GM20000 (cell line): ENCODE measurements at places on chromosomes 13 and 19.

- DNase-seq = no peak
Observed at GRCh38 chr13:102863590-102863989, 17.8 kb downstream of the ERCC5 start.

GRCh38 chr19:32914879-32915660, 45.5 kb upstream of the SLC7A9 start:
- DNase-seq = no peak

DNA sequence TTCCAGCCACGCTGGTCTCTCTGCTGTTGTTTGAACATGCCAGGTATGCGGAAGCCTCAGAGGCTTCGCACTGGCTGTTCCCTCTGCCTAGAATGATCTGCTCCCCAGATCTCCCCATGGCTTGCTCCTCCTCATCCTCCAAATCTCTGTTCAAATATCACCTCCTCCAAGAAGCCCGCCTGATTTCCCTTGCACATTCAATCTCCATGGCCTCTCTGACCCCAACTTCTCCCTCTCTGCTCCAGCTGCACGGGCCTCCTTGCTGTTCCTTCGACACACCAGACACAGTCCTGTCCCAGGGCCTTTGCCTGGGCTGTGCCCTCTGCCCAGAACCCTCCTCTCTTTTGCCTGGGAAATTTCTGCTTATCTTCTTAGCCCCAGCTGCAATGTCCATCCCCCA, 52.5 kb upstream of the PTPRS start:
- DNase-seq = no peak

DNA sequence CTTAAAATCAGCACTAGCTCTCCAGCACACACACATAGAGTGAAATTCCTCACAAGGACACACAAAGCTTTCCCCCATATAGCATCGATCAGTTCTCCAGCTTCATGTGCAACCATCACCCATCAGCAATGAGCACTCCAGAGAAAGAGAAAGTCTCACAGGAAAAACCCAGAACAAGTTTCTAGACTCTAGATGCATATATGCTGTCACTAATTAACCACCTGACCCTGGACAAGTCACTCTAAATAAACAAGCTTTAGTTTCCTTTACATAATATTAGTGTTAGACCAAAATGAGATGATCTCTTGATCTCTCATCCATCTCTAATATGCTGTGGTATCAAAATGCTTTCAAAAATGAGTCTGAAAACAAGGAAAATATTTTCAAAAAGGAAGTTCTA, 81.2 kb downstream of the TBC1D4 start:
- no peak for DNase-seq

- no peak for DNase-seq
Observed at GRCh38 chr19:39641773-39642172, 13.9 kb upstream of the LGALS16 start.

- no peak for DNase-seq
Observed at GRCh38 chr13:27820524-27821482, 28.5 kb downstream of the GSX1 start.

DNA sequence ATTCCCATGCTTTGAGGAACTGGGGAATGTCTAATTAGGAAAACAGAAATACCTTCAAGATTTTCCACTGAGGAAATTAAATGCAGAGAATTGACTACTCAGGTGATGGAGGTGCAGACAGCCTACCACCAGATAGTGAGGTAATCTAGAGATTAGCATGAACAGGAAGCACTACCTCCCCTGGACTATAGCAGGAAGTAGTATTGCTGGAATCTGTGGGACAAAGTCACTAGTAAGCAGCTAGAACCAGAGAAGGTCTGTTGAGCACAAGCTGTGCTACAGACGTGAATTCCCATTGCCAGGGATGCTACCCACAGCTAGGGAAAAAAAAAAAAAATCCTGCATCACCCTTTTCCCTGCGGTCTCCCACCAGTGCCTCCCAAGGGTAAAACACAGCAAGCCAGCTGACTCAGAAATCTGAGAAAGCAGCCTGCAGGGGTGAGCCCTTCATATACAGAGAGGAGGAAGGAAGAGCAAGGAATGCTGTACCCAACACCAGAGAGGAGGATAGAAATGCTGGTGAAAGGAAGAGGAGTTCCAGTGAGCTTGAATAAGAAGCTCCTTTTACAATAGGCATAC, 10.2 kb downstream of the ENOX1 start:
- DNase-seq = no peak

DNA sequence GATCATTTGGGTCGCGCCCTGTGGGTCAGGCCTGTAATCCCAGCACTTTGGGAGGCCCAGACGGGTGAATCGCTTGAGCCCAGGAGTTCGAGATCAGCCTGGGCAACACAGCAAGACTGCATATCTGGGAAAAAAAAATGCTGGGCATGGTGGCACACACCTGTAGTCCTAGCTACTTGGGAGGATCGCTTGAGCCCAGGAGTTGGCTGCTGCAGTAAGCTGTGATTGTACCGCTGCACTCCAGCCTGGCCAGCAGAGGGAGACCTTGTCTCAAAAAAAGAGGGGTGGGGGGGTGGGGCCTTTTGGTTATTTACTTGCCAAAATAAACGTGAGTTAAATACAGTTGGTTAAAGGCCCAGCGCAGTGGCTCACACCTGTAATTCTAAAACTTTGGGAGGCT, 9.8 kb upstream of the ZNF544 start:
- DNase-seq = no peak

- no peak for DNase-seq
Observed at GRCh38 chr13:111210544-111211469, 95.7 kb downstream of the ARHGEF7 start.

DNA sequence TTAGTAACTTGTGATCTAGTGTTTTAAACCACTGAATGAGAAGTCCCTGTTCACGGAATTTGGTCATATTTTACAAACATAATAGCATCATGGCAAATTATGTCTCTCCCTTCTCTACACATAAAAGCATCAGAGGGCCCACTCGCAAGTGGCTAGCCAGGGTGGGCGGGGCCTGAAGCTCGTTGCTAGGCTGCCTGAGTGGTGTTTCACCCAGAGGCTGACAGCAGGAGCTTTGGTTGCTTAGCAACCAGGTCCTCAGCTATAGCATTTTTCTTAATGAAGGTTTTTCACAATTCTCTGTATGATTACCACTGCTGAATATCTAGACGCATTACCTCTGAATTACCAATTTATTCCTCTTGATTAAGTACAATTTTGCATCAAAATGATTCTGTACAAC, 126.5 kb downstream of the NALCN start:
- DNase-seq = no peak

DNA sequence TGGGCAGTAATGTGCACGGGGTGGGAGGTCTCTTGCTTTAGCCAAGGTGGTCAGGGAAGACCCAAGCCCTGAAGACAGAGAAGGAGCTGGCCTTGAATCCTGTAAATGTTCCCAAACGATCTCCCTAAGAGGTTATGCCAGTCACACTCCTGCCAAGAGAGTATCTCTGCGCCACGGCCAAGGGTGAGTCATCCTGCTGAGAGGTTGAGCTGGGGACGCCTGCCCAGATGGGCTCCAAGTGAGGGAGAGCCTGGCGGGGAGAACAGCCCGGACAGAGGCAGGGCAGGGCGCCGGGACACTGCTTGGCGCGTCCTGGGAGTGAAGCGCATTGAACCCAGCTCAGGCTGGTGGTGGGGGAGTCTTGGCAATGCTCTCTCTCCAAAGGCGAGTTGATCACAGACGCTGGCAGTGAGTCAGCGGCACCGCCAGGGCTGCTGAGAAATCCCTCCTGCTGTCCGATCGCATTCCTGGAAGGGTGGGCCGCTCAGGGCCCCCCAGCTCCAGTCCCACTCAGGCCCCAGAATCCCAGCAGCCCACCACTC, 16.4 kb downstream of the SULT2B1 start:
- DNase-seq = no peak

- DNase-seq = no peak
Observed at GRCh38 chr13:85108356-85108755, 690.9 kb downstream of the SLITRK6 start.

DNA sequence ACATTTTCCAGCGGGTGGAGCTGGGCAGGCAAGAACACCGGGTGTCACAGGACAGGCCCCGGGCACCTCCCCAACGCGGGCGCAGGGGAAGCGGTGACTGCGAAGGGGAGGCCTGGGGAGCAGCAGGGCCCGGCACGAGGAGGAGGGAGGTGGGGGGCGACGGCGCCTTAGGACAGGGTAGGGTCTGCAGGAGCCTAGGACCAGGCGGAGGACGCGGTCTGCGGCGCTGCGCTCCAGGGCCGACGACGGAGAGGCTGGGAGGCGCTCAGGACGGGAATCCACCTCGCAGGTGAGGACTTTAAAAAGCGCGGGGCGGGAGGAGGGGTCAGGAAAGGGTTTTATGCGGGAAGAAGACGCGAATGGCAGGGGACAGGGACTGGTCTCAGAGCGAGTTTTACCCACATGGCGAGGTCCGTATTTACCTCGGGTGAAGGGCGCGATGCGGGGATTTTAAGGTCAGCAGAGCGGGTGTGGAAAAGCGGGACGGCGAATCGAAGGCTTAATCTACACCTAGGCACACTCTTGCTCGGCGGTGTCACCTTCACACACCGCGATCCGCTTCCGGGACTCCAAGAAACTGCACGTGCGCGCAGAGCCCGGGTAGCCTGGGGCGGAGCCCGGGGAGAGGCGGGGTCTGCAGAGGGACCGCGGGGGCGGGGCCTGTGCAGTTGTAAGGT, 13.5 kb downstream of the ERVV-2 start:
- no peak for DNase-seq

DNA sequence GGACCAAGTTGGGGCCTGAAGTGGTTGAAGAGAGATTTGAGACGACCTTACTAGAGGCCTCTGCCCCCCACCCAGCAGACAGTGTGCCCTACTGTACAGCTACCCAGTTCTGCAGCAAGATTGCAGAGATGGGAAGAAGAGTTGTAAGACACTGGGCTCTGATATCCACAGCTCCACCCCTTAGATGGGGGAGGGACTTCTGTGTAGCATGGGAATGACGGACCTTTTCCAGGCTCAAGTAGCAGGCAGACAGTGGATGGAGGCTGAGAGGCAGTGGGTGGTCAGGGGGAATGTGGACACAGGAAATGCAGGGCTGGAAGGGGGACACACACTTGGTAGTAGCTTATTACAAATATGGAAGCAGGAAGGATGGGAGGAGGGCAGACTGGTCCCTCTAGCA, 13.0 kb downstream of the LRFN3 start:
- no peak for DNase-seq

GRCh38 chr13:31614073-31614472, 125.3 kb upstream of the RXFP2 start:
- DNase-seq = no peak

GRCh38 chr19:55257461-55258420, 1.1 kb downstream of the PPP6R1 start:
- DNase-seq = no peak

DNA sequence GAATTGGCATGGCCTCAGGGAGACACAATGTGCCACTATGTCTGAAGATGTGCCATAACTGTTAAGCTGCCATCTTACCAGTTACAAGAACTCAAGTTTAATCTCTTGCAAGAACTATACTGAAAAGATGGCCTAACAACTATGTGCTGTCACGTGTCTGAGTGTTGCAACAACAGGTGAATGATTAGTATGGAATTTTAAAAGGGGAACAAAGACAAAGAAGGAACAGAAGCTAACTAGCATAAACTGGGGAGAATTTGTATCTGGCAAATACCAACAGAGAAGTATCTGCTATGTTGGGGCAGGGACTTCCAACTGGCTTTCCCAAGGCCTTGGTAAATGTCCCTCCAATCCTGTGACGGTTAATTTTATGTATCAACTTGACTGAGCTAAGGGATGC, 11.5 kb upstream of the ACOD1 start:
- no peak for DNase-seq

DNA sequence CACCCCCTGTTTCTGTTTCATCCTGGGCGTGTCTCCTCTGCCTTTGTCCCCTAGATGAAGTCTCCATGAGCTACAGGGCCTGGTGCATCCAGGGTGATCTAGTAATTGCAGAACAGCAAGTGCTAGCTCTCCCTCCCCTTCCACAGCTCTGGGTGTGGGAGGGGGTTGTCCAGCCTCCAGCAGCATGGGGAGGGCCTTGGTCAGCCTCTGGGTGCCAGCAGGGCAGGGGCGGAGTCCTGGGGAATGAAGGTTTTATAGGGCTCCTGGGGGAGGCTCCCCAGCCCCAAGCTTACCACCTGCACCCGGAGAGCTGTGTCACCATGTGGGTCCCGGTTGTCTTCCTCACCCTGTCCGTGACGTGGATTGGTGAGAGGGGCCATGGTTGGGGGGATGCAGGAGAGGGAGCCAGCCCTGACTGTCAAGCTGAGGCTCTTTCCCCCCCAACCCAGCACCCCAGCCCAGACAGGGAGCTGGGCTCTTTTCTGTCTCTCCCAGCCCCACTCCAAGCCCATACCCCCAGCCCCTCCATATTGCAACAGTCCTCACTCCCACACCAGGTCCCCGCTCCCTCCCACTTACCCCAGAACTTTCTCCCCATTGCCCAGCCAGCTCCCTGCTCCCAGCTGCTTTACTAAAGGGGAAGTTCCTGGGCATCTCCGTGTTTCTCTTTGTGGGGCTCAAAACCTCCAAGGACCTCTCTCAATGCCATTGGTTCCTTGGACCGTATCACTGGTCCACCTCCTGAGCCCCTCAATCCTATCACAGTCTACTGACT, at the start of gene KLK3:
KLK3 (plus strand) TSS at position 280 of the 775 bp plus-strand sequence; CDS start at position 321, 41 bp downstream.
- no peak for DNase-seq

DNA sequence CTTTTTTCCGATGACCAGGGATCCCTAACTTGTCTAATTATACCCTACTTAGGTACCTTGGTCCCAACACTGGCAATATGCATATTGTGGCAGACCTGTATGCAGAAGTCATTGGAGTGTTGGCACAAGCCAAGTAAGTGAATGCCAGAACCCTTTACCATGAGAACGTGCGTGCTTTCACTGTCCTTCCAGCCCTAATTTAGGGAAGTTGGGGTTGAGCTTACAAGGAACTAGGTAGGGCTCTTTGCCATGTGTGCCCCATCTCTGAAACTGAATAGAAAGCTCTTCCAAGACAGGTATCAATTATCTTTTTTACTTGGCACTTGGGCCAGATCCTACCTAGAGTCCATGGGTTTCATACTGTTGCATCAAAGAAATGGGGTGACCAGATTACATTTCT, 93.2 kb downstream of the FRY start:
- no peak for DNase-seq

DNA sequence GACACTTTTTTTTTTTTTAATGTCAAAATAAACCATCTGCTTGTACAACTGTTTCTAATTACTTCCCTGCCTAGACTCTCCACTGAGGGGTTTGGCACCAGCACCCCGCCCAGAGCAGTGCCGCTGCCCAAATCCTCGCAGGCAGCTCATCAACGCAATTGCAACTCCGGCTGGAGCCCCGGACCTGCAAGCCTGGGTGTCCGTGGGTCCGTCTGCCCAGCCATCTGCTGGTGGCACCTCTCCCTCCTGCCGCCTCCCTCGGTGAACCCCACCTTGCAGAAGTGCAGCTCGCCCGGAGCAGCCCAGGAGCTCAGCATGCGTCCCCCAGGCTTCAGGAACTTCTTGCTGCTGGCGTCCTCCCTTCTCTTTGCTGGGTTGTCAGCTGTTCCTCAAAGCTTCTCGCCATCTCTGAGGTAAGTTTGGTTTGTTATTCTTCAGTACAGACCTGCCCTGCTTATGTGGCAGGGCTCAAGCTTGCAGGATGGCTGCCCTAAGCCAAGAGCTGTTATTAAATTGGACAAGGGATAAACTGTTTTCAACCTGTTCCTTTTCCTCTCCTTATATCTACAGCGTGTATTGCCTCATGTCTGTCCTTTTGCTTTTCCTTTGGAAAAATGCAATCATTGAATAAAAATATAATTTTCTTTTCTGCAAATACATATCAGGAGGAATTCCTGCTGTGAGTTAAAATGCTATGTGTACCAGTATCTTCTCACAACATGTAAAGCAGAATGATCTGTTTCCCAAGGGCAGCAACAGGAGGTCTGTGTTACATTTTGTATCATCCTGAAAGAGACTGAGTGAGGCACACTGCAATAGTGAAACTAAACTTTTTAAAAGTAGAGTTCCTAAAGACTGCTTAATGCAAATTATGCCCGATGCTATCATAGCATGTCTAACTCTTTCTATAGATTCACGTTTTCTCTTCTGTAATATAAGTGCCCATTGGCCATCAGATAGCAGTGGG, at the start of gene ITGBL1:
ITGBL1 (plus strand) TSS at position 157 of the 967 bp plus-strand sequence; CDS start at position 316, 159 bp downstream.
- no peak for DNase-seq
